ENCODE measurements at places on chromosomes 1 and 21.

- DNase-seq = no peak
Observed at GRCh38 chr1:186799689-186800054, 29.1 kb upstream of the PLA2G4A start.

DNA sequence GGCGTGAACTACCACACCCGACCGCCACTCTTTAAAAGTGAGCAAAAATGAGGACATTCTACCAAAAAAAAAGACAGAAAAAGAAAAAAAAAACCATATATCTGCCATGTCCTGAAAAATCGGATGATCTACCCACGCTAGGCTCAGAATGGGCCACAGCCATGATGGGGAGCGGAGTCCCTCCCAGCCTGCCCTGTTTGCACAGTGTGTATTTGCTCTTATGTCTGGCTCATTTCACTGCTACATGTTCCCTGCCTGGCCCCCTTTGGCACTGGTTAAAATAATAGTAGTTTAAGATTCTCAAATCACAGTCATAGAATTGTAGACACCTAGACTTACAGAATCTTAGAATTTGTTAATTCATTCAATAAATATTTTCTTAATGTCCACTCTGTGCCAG is 121.9 kb downstream of the PTPRU start:
- DNase-seq = no peak

- DNase-seq = no peak
Observed at GRCh38 chr1:171267391-171267790, 19.1 kb downstream of the FMO1 start.

DNA sequence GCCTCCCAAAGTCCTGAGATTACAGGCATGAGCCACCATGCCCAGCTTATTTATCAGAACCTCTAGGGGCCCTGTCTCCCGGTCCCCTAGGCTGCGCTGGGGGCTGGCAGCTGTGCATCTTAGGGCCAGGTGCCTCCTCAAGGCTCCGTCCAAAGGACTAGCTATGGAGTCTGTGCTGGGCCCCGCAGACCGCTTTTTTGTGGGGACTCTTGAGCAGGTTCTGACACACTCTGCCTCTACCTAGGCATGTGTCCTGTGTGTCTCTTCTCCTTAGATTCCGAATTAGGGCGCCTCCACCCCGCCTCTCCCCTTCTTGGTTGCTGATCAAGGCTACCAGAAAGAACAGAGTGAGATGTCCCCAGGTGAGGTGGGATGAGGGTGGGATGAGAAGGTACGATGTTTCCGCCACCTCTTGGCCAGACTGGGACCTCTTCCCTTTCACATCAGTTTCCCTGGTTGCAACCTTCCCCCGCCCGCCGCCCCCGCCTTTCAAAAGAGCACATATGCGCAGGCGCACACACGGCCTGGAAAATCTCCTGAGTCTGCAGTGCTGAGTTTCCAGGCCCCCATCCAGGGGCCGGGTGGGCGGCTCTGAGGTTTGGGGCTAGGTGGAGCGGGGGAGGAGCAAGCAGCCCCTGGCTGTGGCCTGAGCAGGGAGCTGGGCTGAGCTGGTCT is 5.0 kb upstream of the PTPN7 start:
- DNase-seq = no peak

DNA sequence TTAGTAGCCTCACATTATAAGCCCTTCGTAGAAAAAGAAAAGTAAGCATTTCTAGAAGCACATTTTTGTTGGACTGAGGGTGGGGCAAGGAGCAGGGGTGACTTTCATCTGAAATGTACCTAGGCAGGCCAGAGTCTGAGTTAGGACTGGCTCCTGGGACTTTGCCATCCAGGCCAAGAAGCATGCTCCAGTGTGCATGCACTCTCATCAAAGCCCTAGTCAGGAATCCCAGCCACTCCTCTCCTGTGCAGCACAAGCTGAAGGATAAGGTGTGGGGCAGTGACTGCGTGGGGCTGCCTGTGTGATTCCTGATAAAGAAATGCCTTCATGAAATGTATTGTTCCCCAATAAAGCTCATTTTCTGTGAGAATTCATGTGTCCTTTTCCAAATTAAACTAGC is 88.2 kb downstream of the GFI1 start:
- no peak for DNase-seq

DNA sequence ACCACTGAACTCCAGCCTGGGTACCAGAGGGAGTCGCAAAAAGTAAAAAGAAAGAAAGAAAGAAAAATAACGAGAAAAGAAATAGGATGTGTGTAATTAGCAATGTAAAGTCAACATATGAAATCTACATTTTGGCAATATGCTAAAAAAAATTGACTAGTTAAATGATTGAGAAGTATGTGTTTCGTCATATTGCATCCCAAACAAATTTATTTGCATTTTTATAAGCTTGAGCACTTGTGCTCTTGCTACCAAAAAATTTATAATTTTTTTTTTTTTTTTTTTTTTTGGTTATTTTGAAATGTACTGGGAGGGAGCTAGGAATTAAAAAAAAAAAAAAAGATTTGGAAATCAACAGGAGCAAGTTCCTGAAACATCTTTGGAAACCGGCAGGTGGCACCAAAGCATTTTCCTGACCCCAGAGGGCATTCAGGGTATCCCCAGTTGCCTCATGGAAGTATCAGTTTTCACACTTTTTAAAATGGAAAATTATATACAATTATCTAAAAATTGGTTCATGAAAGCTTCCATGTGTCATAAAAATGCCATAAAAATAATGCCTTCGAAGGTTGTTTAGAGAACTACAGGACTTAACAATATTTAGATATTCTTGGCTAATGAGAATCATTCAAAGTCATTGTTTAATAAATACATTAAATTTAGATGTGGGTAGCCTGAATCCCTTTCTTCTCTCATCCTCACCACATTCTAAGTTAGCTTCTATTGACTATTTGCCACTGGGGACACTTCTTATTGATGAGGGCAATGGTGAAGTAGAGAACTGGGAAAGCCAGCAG is 4.8 kb upstream of the HEATR1 start:
- peak; percentile 53 for DNase-seq

GRCh38 chr1:37944816-37945215 is 2.0 kb downstream of the INPP5B start:
- no peak for DNase-seq

DNA sequence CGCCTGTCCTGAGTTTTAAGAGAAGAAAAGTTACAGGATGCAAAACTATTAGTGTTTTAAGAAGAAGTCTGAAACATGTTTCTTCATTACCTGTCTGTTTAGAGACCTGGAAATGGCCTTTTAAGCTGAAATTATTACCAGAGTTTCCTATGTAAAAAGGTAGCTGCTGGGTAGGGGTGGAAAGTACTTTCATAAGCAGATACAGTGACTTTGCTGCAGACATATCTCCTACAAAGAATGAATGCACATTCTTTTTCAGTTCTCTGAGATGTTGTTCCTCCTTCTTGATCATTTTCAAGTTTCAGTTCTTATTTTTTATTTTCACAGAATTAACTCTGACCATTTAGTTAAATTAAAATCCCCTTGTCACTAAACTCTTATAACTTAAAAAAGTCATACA is 1329.6 kb downstream of the KCNT2 start:
- DNase-seq = no peak

DNA sequence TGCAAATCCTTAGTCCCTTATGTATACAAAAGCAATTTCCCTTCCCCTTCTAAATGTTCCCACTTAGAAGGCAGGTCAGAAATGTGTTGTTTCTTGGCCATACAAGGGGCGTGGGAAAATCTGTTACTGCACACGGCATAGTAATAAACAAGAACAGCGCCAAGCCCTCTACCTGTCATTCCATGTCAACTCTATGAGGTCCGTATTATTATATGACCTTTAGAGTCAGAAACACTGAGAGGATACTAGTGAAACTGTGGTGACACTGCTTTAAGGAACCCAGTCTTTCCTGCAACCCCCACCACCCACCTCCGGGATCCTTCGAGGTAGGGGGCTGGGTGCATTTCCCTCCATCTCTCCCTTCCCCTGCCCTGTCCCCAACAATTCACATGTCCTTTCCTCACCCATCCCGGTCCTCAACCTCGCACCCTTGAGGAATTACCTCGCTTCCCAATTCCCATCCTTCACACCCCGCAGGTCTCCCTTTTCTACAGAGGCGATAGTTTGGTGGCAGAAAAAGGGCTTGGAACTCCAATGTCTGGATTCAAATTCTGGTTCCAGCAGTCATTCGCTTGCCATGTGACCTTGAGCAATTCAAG is 647 bp downstream of the SDHB start:
- DNase-seq = no peak

- DNase-seq = no peak
Observed at GRCh38 chr1:119160409-119160808, 20.0 kb upstream of the WARS2 start.

DNA sequence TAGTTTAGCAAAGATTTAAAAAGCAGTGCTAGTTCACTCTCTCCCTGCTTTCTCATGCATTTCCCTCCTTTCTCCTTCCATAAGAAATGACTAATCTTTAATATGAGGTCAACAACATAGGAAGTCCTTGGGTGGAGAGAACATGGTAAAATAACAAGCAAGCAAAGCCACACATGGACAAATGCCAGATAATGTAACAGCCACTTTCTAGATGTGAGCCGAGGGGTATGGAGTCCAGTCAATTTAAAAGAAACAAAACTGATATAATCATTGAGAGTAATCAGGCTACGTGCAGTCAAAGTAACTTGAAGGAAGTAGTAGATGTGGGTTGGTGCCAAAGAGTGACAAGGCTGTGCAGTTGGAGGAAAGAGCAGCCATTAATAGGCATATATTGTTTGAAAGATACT is 69.6 kb downstream of the DUSP10 start:
- no peak for DNase-seq

GRCh38 chr1:157782931-157783330 is 6.0 kb upstream of the FCRL2 start:
- DNase-seq = no peak

DNA sequence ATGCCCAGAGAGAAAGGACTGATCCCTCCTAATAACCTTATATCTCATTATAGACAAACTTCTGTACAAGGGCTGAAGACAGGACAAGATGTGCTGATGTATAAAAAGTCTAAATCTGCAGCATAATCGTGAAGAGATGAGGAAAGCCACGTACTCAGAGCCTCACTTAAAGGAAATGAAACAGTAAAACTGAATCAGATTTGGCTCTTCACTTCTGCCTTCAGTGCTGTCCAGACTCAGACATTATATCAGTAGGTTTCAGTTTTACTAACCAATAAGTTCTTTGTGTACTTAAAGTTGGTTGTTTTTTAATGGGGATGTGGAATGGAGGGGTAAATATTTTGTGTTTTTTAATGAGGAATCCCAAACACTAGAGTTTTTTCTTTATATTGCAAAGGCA is 45.3 kb upstream of the RGS1 start:
- no peak for DNase-seq

GRCh38 chr1:91161749-91162148 is 139.9 kb upstream of the ZNF644 start:
- DNase-seq = no peak

Measured in SJSA1 (cell line).